ENCODE measurements at places on chromosomes 3 and 15.

DNA sequence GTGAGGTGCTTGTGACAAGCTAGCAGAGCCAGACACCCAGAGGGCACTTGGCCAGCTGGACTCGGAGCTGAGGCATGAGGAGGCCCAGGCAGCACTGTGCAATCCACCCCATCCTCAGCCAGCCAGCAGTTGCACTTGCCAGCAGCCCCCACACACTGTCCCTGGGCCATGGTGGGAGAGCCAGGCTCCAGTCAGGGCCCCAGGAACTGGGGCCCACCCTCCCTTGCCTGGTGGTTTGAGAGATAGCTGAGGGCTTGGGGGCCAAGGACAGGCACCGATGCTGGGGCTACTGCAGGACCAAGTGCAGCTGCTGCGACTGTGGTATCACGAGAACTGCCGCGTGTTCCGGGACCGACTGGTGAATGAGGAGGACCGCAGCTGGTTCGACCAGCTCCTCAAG lies 63.5 kb downstream of the DNAH1 start:
- no peak for DNase-seq

DNA sequence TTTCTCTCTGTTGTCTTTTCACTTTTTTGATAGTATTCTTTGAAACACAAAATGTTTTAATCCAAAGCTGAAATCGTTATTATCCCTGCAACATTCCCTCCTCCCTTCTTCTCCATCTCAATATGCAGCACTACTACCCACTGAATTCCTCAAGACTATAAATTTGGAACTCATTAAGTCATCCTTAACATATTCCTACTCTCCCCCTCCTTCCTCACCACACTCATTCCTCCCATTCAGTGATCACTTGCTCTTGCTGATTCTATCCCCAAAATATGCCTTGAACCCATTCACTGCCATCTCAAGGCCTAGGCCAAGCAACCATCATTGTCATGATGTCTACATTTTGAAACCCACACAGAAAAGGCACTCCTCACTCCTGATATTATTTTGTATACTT lies 2.4 kb upstream of the PIK3R4 start:
- no peak for DNase-seq

- peak; percentile 10 for DNase-seq
Measured at GRCh38 chr3:24185738-24186384, 240.8 kb downstream of the NR1D2 start.

DNA sequence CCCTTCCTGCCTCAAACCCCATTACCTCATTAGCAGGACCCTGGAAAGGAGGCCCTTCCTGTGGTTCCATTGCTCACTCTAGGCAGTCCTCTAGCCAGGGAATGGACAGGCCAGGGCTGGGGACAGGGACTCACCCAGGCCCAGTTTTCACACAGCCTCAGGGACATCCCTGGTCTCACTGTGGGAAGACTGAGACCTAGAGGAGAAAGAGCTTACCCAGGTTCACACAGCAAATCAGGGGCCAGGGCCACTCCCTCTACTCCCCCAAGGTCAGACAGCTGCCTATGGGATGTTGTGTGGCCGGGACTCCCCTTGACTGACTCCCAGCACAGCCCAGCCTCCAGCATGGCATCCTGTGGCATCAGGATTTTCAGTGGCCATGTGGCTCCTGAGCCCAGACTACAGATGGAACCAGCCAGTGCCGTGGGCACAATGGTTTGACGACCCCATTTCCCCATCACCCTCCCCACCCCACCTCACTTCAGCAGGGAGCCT lies 49.3 kb downstream of the ADAMTS7 start:
- DNase-seq, result no peak

- no peak for DNase-seq
Measured at GRCh38 chr3:178320456-178321351, 215.5 kb upstream of the KCNMB2 start.

DNA sequence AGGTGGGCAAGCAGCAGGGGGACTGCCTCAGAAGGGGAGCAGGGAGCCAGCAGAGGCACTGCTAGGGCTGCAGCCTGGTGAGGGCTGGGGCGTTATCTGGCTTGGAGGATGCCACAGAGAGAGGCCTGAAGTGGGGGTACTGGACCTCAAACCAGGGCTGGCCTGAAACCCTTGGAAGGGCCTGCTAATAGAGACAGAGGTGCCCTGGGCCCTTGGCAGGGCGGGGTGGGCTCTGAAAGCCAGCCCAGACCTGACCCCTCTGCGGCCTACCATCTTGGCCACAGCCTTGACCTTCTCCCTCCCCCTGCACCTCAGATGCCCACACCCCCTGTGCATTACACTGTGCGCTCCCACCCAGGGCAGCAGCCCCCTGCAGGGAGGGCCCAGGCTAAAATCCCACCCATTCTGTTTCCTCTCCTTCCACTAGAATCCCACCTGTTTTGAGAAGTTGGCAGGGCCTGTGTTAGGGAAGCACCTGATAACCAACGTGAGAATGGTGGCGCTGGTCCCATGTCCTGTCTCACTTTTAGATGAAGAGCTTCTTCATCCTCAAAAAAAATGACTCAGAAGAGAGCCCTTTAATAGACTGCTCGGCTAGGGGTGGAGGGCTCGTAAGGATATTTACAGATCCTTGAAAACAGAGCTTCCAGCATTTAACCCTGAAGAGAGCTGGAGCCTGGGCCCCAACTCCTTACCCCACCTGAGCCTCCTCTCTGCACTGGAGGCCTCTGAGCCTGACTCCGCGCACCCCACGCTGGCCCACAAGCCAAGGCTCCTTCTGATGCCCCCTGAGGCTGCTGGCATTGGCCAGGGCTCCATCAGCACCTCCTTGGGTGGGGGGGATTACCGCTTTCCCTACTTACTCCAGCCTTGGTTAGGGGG lies 29.8 kb downstream of the LOXL1 start:
- no peak for DNase-seq

Data from activated CD4-positive, alpha-beta T cell treated with anti-CD3 and anti-CD28 coated beads, Interleukin-2, amount 50 U/mL, for 48 hours (primary cell).